ENCODE measurements at places on chromosomes 4 and X.

DNA sequence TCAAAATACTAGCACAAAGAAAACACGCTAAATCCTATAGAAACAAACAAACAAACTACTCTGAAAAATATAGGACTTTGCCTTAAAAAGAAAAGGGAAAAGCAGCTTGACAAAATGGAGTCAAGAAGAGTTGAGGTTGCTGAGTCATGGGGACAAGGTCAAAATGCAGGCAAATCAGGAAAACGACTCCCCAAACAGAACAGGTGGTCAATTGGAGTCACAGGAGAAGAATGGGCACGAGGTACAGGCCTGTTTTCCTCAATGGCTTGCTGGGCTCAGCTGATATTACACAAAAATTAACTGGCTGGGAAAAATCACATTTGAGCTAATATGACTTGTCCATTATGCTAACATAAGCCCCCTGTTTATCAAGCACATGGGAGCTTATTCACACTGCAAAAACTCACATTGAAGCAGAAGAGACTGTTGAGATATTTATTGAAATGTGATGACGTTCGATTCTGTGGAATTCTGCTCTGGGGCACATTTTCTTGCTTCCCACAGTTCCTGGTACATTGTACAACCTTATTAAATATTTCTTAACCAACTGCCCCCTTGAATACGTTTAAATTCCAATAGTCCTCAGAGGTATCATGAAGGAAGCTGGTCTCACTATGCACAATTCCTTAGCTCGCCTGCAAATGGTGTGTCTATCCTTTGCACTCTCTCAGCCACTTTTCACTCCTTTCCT lies 1622.1 kb downstream of the STIM2 start:
- no peak for DNase-seq

GRCh38 chr4:140469791-140470733 lies 28.0 kb downstream of the MGAT4D start:
- DNase-seq: no peak

- DNase-seq: no peak
Measured at GRCh38 chr4:10333942-10334341, 123.3 kb downstream of the ZNF518B start.

GRCh38 chrX:142084611-142085010 lies 120.5 kb downstream of the MAGEC2 start:
- no peak for DNase-seq

DNA sequence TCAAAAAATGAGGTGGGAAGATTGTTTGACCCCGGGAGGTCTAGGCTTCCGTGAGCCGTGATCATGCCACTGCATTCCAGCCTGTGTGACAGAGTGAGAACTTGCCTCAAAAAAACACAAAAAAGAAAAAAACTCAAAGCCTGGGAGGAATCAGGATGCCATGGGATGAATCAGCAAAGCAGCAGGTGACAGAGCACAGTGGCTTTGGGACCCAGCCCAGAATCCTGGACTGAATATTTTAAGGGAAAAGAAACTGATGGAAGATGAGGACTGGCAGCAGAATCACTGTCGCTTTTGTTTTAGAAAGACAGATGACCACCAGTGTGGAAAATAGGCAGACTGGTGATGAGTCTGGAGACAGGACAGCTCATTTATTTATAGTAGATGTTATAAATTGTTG lies 16.6 kb downstream of the S100G start:
- DNase-seq: no peak

Measured in NCI-H1694 (cell line).